ENCODE measurements at places on chromosomes 7 and 10. TPM values are rescaled to one million over a fixed set of nuclear protein-coding genes. Genes with fewer than 3 reads are reported as not detected.

DNA sequence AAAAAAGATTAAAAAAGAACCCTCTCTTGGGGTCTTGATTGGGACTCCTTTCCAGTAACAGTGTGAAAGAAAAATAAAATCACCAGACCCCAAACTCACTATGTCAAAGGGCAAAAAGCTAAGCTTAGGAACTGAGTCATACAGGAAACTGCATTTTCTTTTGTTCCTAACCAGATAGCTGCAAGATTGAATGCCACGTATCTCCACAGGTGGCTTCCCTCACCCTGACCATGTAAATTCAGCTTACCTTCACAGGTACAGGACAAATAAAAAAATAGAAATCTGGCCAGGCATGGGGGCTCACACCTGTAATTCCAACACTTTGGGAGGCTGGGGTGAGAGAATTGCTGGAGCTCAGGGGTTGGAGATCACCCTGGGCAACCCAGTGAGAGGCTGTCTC, 32.5 kb upstream of the EIF4H start:
- no peak for DNase-seq

DNA sequence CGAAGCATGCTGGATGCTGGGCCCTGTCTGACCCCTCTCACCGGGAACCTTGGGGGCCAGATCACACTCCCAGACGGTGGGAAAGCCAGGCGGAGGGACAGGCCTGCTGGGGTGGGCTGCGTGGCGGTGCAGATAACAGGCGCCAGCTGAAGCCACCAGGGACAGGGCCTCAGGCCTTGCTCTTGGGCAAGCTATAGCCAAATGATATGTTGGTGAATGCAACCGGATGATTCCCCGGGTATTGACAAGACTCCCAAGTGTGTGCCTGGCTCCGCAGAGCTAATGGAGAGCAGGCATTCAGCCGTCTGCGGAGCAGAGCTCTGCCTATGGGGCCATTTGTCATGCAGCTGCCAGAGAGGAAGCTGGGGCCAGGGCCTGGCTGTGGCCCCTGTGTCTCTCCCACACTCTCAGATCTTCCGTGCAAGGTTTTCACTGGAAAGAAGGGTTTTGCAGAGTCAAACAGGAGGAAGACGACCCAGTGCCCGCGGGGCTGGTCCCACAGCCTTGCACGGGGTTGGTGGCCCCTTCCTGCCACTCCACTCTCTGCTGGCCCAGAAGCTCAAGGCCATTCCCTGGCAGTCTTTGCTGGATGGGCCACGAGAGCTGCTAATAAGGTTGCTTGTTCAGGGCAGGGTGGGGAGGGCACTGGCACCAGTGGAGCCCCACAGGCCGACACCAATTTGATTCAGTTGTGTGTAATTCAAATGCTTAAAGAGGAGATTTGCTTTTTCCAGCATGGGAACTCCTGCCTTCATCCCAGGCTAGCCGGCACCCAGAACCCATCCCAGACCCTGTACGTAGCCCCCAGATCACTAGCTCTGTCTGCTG, 91.8 kb downstream of the PRKAG2 start:
- DNase-seq = no peak

GRCh38 chr10:77214799-77215198, 422.8 kb downstream of the KCNMA1 start:
- no peak for DNase-seq

- DNase-seq = no peak
Observed at GRCh38 chr10:79391231-79392019, 44.2 kb downstream of the PPIF start.

DNA sequence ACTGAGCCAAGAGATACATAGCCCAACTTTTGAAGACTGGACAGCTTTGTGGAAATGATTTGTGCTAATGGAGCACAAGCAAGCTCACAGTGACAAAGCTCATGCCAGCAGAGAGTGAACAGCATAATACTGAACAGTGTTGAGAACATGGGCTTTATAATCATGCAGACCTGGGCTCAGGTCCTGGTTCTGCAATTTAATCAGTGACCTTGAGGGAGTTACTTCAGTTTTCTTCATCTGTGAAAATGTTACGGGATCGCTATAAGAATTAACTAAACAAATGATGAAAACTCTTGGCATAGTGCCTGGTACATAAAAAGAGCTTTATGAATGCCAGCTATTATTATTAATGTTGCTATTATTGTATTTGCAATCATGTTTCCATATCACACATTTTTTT, 690.5 kb upstream of the LRRN3 start:
- DNase-seq = no peak

DNA sequence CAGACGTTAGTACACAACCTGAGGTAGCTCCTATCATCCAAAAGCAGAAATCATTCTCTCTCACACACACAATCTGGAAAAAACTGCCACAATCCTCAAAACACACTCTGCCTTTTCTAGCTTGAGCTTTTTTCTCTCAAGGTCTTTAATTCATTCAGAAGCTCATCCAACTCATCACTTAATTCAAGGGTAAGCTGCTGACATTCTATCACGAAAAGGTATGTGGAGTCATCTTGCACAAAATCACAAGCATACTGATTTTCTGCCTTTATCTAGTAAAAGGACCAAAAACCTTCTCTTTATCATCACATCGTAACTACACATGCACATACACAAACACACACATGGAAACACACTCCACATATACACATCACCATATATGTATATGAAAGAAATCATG, 32.0 kb downstream of the DOCK4 start:
- no peak for DNase-seq

GRCh38 chr7:105402221-105403095, 13.7 kb upstream of the SRPK2 start:
- no peak for DNase-seq

DNA sequence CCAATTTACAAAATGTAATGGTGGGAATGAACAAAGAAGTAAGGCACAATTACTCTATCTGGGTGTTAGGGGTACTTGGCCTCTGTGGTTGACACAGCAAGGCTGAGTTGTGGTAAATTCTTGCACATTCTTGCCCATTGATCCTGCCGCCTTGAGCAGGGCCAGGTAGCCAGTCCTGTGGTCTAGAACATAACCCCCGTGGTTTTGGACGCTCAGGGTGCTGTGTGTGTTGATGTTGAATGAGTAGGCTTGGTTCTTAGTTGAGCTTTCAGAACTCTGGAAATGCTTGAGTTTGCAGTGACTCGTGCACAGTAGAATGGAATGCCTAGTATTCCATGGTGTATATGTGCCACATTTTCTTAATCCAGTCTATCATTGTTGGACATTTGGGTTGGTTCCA, 42.3 kb upstream of the CDHR3 start:
- DNase-seq = no peak

- DNase-seq = no peak
Observed at GRCh38 chr7:25834050-25834449, 317.9 kb upstream of the NFE2L3 start.

GRCh38 chr10:6647811-6648526, 67.9 kb upstream of the PRKCQ start:
- DNase-seq = peak; percentile 75

DNA sequence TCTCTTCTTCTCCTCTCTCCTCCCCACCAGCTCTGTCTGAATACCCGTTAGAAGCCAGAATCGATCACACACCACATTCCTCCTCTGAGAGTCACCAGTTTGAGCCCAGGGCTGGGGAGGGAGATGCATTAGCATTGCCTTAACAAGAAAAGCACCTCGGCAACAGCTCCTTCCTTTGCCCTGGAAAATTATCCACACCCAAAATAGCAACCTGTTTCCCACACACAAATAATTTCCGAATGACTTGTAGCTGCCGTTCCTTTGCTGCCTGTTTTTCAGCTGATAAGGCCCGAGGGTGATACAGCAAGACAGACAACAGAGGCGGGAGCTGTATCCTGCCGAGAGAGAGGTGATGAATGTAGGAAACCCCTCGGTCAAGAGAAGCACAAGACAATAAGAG, 91.3 kb downstream of the CPXM2 start:
- DNase-seq = no peak

- DNase-seq = no peak
Observed at GRCh38 chr10:97291357-97292096, 910 bp downstream of the ARHGAP19 start.

GRCh38 chr10:947881-948280, 16.4 kb upstream of the LARP4B start:
- no peak for DNase-seq

GRCh38 chr7:158525648-158526484, 61.8 kb downstream of the PTPRN2 start:
- DNase-seq = no peak

- DNase-seq = no peak
Observed at GRCh38 chr10:69988094-69988493, 64.6 kb upstream of the MACROH2A2 start.

DNA sequence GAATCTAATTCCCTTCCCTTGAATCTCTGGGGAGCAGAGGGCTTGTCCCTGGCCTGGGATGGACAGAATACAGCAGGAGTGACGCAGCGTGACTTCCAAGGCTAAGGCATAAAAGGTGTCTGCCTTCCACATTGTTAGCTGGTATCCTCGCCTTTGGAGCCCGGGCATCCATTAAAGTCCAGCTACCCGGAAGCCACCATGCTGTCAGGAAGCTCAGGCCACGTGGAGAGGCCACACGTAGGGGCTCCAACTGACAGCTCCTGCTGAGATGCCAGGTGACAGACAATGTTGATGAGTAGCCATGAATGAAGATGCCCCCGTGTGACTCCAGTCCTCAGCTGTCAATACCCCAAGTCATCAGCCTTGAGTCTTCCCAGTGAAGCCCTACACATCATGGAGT, 99.9 kb downstream of the OAT start:
- no peak for DNase-seq

GRCh38 chr10:127979566-127979965, 72.7 kb downstream of the PTPRE start:
- DNase-seq = no peak

GRCh38 chr7:44348300-44348699, 22.9 kb upstream of the CAMK2B start:
- no peak for DNase-seq

GRCh38 chr7:45652630-45653029, 78.5 kb downstream of the ADCY1 start:
- no peak for DNase-seq

DNA sequence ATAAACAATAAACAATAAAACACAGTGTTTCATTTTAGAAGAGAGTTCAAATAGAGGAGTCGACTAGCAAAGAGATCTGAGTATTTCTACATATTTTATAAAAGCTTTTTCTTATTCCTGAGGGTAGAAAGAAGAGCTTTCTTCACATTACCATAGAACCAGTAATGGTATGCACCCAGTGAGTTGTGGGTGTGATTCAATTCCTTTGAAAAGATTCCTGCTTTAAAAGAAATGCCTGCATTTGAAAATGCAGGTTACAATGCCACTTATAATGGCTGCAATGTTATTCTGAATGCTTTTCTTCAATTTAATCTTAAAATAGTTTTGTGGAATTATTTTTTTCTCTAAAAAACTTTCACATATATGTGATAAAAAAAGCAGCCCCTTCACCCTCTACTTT, 178.1 kb downstream of the CDC14C start:
- no peak for DNase-seq

The ASB13 gene
- 2.3 TPM for total RNA-seq

The CNNM1 gene
- not detected for total RNA-seq

The BAIAP2L1 gene
- total RNA-seq = 0.76 TPM

The CCDC146 gene
- 3.2 TPM for total RNA-seq

The NKX2-3 gene
- total RNA-seq = not detected

The LARP4B gene
- total RNA-seq = 130 TPM

The MRLN gene
- total RNA-seq = not detected

The PPP1R3C gene
- not detected for total RNA-seq

The SPDYE2 gene
- not detected for total RNA-seq

The DYDC2 gene
- total RNA-seq = not detected

The C10orf67 gene
- total RNA-seq = not detected

All from natural killer cell treated with Interleukin-12 subunit alpha and Interleukin-12 subunit beta and Interleukin-15 and Interleukin-18, amount 100 ng/mL, for 72 hours (primary cell).